Nephron progenitor cell (in vitro differentiated cells): ENCODE measurements at places on chromosomes 12 and 14.

- DNase-seq, result no peak
These were observed 61.2 kb downstream of the STXBP6 start for GRCh38 chr14:24988760-24989159.

DNA sequence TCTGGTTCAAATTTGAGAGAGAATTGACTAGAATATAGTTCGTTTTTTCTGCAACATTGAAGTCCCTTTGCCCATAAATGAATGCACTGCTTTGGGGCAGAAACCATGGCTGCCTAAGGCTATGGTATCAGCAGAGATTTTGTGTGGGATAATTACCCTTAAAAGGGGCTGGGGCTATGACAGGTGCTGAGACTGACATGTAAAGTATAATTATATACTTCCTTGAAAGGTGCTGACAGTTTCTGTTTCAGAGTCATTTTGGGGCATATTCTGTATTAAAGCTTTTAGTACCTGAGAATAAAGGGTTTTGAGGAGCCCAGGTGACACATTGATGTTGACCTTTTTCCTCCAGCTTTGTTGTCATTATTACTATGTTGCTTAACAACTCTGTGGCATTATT lies 150.3 kb upstream of the PTPRQ start:
- no peak for DNase-seq

DNA sequence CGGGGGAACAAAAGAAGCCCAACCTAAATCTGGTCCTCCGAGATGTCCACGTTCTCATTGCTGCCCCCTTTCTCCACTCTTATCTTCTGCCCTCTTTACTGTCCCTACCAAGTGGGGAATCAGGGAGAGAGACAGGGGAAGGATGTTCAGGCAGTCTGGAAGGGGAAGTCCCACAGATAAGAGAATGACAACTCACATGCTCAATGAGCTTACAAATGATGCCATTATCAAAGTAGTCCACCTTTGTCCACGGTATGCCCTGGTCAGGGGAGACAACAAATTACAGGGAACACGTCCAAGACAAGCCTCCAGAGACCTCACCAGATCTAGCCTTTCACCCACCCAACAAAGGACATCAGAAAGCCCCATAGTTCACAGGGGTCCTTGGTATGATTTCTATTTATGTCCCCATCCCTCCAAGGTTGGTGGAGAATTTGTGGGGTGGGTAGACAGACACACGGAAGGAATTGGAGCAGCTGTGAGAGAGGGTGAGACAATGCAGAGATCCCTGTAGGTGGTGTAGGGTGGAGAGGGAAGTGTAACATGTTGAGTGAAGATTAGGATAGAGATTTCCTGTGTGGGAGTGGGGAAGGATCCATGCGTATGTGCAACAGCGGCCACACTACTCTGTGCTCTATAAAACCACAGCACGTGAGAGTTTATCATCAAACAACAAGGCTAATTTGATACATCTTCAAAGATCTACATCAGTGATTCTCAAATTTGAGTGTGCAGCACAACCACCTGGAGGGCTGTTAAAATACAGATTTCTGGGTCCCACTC lies 10.7 kb downstream of the MYO1A start:
- DNase-seq, result no peak

- DNase-seq, result no peak
These were observed 19.4 kb downstream of the KRT85 start for GRCh38 chr12:52347551-52348510.

GRCh38 chr12:5487948-5488625 lies 56.2 kb downstream of the NTF3 start:
- DNase-seq, result no peak

DNA sequence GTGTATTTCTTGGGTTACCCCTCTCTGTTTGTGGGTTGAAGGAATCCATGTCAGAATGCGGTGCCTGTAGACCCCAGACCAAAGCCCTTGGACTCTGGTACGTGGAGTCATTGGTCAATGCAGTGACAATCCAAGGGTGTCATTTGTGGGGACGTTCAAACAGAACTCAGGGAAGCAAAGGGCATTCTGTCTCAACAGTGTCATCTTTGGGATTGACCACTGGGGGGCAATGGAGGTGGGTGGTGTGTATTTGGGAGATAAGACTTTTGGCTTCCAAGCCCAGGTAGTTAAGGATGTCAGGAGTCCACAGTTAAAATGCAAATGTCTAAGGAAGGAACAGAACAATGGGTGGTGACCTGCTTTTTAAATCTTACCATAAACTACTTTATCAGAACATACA lies 54.6 kb upstream of the CCDC175 start:
- peak; percentile 16 for DNase-seq

GRCh38 chr14:87049950-87050349 lies 943.0 kb downstream of the GALC start:
- DNase-seq, result peak; percentile 22
